ENCODE measurements at places on chromosomes 16 and 17.

- peak; percentile 85 for DNase-seq
These were observed at the start of gene OSBPL7 for GRCh38 chr17:47821424-47822391. Gene OSBPL7, minus strand, starts transcription at chr17:47821794. Its CDS starts 1,516 bp downstream, at chr17:47820278.

DNA sequence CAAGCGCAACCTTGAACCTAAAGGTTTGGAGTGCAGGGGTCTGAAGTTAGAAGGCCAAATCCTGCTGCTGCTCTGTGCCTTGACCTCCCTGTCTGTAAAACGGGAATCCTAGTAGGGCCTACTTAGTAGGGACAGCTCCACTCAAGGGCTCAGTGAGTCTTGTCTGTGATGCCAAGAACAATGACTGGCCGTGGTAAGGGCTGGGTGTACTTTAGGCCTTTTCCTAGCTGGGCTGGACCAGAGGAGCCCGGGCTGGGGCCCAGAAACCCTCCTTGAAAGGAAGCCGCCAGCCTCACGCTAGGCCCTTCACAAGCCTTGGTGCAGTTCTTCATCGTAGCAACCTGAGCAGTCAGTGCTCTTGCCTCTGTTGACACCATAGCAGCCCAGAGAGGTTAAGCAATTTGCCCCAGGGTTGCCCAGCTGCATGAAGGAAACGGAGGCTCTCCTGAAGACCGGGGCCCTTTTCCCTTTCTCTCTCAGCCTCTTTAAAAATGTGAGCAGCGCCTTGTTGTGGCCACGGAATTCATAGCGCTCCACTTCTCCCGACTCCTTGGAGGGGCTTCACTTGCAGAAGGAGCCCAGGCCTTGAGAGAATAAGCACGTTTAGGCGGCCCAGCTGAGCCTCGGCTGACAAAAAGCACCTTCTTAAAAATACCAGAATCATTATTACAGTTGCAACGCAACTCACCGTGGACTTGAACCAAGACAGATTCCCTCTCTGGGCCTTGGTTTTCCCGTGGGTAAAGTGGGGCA, 4.4 kb downstream of the NECAB2 start:
- no peak for DNase-seq

DNA sequence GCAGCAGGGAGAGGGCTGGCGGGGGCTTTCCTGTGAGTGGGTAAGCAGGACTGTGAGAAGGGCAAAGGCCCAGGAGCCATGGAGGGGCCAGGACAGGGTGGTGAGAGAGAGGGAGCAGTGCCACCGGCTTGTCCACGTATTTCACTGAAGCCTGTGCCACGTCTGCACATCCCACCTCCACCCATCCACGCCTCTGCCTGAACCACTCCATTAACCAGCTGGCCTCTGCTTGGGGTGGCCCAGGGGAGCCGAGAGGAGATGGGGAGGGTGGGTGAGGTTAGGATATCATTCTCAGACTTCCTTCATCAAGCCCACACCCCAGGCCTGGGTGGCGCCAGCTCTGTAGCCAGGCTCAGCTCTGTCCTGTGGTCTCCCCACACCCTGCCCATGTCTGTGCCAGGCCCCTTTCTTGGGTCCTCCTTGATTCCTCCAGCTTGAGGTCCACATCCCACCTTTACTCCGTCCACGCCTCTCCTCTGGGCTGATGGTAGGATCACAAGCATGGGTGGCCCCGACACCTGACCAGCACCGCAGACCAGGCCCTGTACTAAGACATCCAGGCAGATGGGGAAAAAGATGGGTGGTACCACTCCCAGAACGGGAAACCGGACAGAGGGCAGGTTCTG, 3.2 kb upstream of the FN3K start:
- no peak for DNase-seq

DNA sequence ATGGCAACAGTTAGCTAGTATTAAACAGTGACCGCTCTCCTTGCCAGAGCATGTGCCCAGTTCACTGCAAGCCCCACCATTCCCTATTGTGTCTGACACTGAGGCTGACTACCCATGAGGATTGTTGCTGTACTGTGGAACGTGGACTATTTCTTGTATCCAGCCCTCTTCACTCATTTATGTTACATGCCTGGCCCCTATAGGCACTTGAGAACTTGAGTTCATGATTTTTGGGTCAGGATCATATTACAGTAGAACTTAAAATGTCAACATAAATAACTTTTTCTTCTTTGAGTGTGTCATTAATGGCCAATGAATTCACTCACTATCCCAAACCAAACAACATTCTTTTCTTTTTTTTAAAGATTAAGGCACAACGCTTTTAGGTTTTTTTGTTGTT, 55.7 kb downstream of the LYRM1 start:
- peak; percentile 16 for DNase-seq

- DNase-seq = no peak
These were observed 31.0 kb downstream of the CDH13 start for GRCh38 chr16:82657786-82658185.

GRCh38 chr17:52594516-52594915, 436.0 kb upstream of the CA10 start:
- DNase-seq = no peak

- DNase-seq = no peak
These were observed 169.7 kb upstream of the CACNG5 start for GRCh38 chr17:66665194-66665593.

- peak; percentile 9 for DNase-seq
These were observed 47.0 kb downstream of the SMURF2 start for GRCh38 chr17:64615028-64615677.

DNA sequence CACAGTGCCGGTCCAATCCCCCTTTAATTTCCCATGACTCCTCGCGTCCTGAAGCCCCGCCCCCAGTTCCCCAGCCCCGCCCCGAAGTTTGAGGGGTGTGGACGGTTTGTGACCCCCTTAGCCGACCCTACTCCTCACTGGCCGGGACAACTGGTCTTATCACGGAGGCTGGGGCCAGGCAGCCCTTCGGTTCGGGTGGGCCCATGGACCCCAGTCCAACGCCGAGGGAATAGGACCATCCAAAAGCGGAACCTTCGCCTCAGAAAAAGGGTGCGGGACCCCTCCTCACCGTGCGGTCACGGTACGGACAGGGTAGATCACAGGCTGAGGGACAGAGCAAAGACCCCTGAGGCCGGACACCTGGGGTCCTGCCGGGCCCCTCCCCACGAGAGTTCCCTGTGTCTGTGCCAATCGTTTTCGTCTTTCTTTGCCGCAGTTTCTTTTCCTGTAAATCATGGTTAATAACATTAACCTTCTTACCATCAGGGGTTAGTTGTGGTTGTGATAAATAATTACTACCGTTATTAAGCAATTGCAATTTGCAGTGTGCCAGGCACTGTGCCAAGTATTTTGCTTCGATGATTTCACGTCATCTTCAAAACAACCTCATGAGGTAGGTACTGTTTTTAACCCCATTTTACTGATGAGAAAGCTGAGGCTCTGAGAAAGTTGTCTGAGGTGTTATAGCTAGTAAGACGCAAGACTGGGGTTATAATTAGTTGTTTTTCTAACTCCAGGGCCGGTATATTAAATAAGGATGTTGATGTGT, 543 bp downstream of the TMUB2 start:
- DNase-seq = no peak

GRCh38 chr17:79980246-79981043, 55.2 kb downstream of the TBC1D16 start:
- no peak for DNase-seq

DNA sequence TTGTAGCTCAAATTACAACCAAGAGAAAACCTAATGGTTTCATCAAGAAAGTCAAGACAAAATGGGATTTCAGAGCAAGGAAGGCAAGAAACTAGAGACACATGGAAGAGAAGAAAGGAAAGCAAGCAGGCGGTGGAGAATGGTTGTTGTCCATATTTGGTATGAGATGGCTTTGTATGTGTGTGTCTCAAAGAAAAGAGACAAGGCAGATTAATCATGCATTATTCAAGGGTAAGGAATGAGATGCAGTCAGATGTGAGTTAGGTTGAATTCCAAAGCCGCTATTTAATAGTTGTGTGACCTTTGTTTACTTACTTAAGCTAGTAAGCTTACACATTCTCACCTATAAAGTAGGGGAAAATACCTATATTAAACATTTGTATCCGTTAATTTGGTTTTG, 1029.6 kb downstream of the CDH11 start:
- DNase-seq = peak; percentile 81

GRCh38 chr16:12362482-12363458, 386.2 kb downstream of the SNX29 start:
- DNase-seq = peak; percentile 49

GRCh38 chr17:35006961-35007360, 26.6 kb downstream of the LIG3 start:
- DNase-seq = no peak

DNA sequence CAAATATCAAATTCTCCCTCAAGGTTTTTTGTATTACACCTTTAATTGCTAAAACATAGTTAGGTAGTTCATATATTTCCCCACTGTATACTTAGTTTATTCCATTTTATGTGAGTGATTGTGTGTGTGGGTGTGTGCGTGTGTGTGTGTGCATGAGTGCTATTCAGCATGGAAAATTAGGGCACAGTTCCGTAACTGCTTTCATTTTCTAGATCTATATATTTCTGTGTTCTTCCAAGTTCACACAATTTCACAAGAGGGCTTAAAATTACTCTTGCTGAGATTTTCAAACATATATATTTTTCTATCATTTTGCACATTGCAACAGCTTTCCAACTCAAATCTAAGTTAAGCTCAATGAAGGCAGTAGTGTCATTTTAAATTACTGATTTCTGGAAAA, 782.9 kb upstream of the SOX9 start:
- peak; percentile 58 for DNase-seq
